ENCODE measurements at places on chromosomes 1 and 21.

DNA sequence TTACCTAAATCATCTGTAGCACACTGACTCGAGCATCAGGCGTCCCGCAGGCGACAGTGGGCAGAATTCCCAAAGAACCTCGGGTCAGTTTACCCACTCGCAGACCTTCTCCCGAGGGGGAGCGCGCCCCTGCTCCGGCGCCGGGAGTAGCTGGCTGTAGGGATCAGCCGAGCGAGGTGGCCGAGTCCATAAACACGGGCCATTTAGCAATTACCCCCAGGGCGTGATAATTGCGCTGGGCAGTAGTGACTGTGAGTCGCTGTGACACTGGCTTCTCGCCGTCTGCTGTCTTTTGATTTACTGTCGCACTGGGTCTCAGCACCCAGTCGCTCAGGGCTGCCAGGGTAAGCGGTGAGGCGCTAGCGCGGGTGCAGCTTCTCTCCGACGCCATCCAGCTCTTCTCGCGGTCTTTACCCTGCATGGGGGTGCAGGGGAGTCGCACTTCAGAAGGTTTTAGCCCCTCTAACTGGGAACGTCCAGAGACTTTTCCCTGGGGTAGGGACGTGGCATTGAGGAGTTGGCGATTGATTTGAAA, 16.2 kb downstream of the HLX start:
- peak; percentile 89 for DNase-seq

- no peak for DNase-seq
These were observed 6.3 kb upstream of the TDRD10 start for GRCh38 chr1:154495496-154496273.

- DNase-seq, result no peak
These were observed 852.9 kb upstream of the ADGRL4 start for GRCh38 chr1:79859212-79859948.

- no peak for DNase-seq
These were observed 34.9 kb downstream of the ARID1A start for GRCh38 chr1:26730695-26731094.

GRCh38 chr1:203931953-203932352, 70.6 kb downstream of the SNRPE start:
- no peak for DNase-seq

DNA sequence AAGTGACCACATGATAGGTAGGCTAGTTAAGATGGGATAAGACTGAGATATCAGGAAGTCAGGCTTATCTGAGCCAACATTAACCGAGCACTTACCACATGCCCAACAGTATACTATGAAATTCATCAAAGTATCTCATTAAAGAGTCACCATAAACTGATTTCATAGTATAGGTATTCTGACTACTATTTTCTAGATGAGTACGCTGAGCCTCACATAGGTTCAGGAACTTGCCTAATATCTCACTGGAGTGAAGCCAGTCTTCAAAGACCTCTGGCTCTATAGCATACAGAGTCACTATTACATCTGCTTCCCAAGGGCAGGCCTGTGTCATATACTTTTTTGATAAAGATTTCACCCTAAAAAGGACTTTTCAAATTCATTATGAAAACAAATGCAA, 115.6 kb upstream of the NGF start:
- DNase-seq, result no peak

- DNase-seq, result no peak
These were observed 93.1 kb upstream of the RUNX1 start for GRCh38 chr21:35142036-35142815.

DNA sequence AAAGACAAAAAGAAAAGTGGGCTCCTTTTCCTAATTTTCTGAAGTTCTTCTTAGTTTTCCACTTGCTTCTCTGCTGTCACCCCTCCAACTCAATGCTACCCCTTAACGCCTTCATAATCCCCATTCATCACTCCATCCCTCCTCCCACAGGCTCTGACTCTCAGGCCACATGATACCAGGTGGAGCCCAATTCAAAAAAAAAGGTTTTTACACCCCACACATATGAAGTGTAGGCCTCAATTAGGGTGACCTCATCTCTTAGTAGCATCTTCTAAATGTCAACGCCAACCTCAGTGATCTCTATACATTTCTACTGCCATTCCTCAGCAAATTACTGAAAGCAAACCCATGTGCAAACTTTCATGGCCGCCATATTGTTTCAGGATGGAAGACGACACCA, 6.4 kb downstream of the SSBP3 start:
- no peak for DNase-seq

DNA sequence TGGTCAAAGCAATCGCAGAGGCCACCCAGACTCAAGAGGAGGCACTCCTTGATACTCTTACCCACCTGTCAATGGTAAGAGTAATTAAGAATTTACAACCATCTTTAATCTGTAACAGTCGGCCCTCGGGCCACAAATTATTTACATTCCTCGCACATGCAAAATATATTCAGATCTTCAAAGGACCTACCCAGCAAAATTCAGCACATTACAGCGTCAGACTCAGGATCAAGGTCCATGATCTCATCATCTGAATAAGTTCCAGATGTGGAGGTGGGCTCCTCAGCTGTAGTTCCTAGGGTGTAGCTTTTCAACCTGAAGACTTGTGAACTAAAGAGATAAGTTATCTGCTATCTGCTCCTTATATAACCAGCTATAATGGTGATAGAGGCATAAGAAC, 17.1 kb upstream of the RNF11 start:
- DNase-seq, result no peak

- peak; percentile 87 for DNase-seq
These were observed at the start of gene WLS for GRCh38 chr1:68232289-68233148. Gene WLS (minus strand): TSS chr1:68232523. CDS start chr1:68232299, 224 bp downstream.

- DNase-seq, result no peak
These were observed 219.8 kb upstream of the PRMT6 start for GRCh38 chr1:106836708-106837107.

GRCh38 chr1:41621791-41622190, 137.3 kb upstream of the EDN2 start:
- no peak for DNase-seq

DNA sequence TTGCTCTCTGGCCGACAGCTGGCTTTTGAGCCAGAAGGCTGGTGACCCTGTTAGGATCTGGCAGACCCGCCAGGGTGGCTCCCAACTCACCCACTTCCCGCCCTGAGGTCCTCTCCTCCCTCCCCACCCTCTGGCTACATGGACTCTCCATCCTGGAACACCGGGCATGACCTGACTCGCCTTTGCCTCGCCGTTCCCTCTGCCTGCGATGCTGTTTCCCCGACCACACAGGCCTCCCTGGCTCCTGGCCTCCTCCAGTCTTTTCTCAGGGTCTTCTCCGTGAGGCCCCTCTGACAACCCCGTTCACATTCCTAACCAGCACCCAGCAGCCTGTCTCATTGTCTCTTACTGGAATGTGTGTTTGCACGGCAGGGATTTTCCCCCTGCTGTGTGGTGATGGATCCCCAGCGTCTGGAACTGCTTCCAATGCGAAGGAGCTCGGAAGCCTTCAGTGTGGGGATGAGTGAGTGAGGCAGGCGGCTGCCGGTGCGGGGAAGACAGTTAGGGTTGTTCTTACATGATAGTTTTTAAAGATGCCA, 46.0 kb upstream of the POFUT2 start:
- DNase-seq, result no peak

- DNase-seq, result no peak
These were observed 51.9 kb downstream of the EIF4G3 start for GRCh38 chr1:21124846-21125245.

DNA sequence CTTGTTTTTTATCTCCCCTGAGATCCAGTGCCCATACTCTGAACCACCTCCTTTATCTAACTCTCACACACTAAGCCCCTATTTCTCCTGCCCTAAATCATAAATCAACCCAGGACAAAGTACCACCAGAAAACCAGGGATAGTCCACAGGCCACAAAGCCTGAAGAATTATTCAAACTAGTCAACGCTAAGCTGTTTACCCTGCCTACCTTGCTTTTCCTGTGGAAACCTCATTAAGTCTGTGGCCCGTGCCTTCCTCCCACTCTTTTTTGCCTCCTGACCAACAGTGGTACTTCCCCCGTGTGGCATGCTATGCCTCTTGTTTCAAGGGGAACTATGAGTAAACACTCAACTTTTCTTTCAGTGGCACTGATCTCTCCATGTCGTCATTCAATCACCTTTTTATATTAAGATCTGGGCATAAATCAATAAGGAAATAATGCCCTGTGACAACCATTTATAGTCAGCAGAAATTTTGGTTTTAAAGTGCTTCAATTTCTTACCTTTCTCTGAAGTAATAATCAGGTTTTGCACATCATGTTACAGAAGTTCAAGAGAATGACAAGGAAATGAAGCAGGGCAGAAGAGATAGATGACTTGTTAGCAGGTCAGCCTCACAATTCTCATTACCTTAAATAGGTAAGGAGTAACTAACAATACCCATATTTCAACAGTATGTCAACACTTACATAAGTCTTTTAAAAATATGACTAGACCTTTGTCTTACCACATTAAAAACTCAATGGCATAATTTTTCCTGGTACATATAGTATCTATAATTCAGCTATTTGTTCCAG, 32.1 kb downstream of the EYA3 start:
- DNase-seq, result no peak

GRCh38 chr21:35367553-35367952, 318.5 kb upstream of the RUNX1 start:
- DNase-seq, result no peak

DNA sequence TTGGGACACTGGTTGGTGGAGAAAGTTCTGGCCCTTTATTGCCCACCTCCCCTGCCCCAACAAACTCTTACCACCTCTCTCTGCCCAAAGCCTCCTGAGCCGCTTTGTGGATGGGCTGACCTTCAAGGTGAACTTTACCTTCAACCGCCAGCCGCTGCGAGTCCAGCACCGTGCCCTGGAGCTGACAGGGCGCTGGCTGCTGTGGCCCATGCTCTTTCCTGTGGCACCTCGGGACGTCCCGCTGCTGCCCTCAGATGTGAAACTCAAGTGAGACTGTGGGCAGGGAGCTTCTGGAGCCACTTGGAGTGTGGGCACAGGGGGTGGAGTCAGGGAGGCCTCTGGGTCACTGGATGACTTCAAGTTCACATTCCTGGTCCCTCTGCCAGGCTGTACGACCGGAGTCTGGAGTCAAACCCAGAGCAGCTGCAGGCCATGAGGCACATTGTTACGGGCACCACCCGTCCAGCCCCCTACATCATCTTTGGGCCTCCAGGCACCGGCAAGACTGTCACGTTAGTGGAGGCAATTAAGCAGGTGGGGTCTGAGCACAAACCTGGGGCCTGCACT, 12.5 kb downstream of the RHOC start:
- no peak for DNase-seq

DNA sequence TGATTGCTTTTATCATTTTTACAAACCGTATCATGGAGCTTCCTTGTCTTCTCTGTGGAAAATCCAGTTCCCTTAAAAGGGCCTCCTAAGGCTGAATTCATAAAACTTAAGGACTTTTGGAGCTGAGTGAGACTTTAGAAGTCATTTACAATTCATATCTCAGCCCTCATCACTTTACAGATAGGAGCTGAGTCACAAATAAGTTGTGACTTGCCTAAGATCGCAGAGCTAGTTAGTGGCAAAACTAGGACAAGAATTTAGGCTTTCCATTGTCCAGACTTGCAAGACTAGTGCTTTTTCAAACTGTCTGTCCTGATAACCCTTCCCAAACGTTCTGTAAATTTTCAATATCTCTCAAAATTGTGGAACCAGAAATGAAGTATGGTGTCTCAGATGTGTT, 37.3 kb downstream of the C1orf21 start:
- no peak for DNase-seq

DNA sequence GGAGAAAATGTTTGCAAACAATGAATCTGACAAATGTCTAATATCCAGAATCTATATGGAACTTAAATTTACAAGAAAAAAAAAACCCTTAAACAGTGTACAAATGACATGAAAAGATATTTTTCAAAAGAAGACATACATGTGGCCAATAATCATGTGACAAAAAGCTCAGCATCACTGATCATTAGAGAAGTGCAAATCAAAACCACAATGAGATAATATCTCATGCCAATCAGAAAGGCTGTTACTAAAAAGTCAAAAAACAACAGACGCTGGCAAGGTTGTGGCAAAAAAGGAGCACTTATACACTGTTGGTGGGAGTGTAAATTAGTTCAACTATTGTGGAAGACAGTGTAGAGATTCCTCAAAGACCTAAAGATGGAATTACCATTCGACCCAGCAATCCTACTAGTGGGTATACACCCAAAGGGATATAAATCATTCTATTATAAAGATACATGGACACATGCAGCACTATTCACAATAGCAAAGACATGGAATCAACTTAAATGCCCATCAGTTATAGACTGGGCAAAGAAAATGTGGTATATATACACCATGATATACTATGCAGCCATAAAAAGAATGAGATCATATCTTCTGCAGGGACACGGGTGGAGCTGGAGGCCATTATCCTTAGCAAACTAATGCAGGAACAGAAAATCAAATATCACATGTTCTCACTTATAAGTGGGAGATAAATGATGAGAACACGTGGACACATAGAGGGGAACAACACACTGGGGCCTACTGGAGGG, 123.2 kb downstream of the PTPRC start:
- DNase-seq, result no peak

DNA sequence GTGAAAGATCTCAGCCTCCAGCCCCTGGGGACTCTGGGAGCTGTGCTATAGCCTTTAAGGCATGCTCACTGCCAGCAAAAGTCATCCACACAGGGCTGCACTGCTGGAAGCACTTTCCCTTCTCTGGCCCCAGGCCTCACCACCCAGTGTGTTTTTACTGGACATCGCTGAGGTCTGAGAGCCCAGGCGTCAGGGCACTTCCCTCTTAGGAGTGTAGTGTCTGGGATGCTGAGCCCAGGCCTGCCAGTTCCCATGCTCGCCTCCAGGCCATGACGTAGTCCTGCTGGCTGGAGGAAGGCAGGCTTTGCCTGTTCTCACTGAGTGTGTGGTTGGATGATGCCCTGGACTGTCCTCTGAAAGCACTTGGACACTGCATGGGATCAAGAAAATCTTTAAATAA, 101.2 kb downstream of the GDAP2 start:
- peak; percentile 20 for DNase-seq

- DNase-seq, result no peak
These were observed 889 bp upstream of the CCNL2 start for GRCh38 chr1:1399872-1400575.

GRCh38 chr1:5915587-5916571, 76.3 kb downstream of the NPHP4 start:
- peak; percentile 80 for DNase-seq

DNA sequence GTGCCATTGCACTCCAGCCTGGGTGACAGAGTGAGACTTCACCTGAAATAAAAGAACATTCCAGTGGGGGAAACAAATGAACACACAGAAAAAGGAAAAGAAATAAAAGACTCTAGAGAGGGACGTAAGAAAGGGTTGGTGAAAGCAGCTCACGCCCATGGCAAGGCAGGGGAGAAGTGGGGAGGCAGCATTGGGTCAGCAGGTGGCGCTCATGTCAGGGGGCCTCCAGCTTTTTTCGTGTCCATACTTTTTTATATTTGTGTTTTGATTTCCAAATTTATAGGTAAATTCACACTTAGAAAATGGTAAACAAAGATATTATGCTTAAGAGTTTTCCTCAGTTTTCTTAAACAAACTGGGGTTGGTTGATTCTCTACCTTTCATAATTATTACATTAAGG, 45.5 kb downstream of the VPS13D start:
- DNase-seq, result peak; percentile 34

- no peak for DNase-seq
These were observed 1.1 kb downstream of the BSDC1 start for GRCh38 chr1:32393136-32393535.
